Fibroblast of skin of right biceps (primary cell): ENCODE measurements at places on chromosomes 13 and 19.

DNA sequence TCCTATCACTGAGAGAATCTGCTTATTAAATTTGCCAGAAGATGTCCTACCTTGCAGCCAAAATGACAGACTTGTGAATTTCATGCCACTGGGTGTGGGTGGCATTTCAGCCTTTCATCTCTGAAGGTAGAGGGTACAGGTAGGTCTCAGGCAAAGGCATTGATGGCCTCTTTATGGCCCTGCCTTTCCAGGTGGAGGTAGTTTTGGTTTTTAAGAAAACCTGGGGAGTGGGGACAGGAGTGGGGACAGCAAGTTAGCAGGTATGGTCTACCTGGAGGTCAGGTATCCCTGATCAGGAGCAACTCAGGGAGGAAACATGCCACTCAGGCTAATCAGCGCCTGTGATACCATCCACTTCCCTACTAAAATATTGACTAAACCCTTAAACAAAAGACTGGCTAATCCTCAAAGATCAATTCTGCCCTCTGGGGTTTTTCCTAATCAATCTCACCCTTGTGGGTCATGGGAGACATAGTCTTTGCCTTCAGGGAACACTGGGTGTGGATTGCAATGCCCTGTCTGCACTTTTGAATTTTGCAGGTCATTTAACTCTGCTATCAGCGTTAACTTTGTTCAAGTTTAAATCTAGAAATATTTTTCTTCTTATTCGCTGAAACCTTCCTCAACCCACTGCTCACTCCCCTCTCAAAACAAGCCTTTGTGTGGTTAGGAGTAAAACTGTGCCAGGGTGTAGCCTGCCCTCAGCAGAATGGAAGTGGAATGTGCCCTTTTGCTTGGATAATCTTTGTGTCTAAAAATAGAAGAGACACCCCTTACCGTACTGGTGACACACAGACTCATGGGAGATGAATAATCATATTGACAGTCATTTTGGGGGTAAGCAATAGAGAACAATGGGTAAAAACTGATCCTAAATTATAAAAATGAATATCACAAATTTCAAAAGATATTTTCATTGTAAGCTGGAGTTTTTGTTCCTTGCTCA lies 233.7 kb downstream of the COG6 start:
- peak; percentile 49 for DNase-seq

- DNase-seq, result no peak
Observed at GRCh38 chr19:14442891-14443631, 10.0 kb downstream of the PKN1 start.

DNA sequence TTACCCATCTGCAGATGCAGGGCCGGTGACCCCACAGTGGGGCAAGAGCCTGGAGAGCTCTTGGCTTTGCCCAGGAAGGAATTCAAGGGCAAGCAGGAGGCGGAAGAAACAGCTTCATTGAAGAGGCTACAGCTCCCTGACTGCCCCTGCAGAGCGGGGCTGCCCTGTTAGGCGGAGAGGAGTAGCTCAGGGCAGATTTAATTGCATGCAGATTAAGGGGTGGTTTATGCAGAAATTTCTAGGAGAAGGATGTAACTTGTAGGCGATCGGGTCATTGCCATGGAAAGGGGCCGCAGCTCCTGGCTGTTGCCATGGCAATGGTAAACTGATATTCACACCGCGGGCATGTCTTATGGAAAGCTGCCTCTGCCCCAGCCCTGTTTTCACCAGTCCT lies 94.1 kb downstream of the ATP11A start:
- DNase-seq, result no peak

DNA sequence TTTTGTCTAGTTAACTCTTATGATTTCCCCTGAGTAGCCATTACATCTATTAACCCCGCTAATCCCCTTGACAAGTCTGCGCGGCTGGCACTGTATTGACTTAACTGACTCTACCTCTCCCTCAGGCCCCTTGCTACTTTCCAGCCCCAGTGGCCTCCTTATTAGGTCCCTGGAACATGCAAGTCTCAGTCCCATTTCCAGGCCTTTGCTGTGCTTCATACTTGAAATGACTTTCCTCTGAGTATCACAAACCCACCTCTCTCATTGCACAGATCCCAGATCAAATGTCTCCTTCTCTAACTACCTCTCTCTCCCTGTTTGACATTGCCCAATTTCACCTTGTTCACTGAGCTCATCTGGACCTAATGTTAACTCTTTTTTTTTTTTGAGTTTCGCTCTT lies 13.2 kb downstream of the SPACA6 start:
- no peak for DNase-seq

DNA sequence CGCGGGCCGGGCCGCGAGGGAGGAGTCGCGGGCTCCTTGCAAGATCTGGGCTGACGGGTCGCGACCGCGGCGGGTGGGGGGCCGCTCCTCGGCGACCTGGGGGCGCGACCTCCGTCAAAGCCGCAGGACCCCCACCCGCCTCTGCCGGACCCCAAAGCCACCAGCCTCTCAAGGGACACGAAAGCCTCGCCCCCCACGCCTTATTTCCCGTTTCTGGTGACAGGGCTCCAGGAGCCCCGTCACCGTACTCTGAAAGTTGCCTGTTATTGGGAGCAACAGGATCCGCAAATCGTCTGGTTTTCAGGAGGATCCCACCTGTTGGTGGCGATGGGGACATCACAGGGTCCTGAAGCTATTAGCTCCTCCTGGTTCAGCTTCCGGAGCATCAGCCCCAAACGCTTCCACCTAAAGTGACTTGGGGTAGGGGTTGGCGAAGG lies 530 bp downstream of the MAU2 start:
- DNase-seq, result no peak

DNA sequence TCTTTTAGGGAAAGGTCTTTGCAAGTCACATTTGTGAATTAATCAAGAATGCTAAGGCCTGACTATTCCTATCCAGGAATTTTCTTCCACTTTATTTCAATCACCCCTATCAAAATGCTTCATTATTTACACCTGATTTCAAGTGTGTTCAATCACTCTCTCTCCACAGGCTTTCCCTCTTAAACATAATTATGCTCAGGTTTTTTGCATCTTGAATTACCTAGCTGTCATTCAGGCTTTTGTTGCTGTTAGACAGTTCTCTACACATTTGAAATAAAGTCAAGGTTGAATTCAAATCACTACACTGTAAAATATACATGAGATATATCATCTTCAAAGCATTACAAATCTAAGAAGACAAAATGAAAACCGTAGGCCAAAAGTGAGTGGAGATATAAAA lies 941.3 kb upstream of the SLITRK1 start:
- no peak for DNase-seq

- DNase-seq, result peak; percentile 23
Observed at GRCh38 chr19:15702534-15702930, 25.3 kb upstream of the OR10H2 start.

GRCh38 chr19:6519289-6519688 lies 11.5 kb upstream of the TNFSF9 start:
- DNase-seq, result peak; percentile 82

GRCh38 chr19:31350693-31351055 lies 1.4 kb upstream of the TSHZ3 start:
- DNase-seq, result peak; percentile 69

DNA sequence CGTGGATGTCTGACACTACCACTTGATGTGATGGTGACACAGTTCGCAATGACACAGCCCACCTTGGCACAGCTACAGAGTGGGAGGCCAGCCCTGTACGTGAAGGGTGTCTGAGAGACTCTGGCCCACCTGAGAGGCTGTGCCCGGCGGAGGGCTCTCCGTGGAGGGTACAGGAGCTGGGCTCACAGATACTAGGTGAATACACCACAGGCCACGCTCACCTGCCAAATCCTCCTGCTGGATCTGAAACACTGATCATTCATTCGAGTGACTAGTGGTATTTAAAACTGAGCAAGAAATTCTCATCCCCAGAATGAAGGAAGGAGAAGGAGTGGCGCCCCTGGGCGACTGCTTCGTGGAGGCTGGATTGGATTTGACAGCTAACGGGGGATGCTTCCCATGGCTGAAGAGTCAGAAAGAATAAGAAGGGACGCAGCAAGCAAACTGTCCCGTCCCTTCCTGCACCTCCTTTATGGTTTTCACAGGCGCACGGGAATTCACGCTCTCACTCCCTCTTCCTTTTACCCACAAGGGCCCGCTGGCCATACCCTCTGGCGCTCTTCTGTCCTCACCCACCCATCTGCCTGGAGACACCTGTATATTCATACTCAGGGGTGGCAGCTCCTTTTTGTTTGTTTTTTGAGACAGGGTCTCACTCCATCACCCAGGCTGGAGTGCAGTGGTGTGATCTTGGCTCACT lies 25.0 kb downstream of the CEBPG start:
- no peak for DNase-seq

- DNase-seq, result no peak
Observed at GRCh38 chr19:3124630-3125029, 11.2 kb upstream of the GNA15 start.

GRCh38 chr13:79560954-79561353 lies 80.0 kb downstream of the NDFIP2 start:
- DNase-seq, result no peak

GRCh38 chr19:23762548-23762883 lies 3.8 kb upstream of the ZNF681 start:
- no peak for DNase-seq

DNA sequence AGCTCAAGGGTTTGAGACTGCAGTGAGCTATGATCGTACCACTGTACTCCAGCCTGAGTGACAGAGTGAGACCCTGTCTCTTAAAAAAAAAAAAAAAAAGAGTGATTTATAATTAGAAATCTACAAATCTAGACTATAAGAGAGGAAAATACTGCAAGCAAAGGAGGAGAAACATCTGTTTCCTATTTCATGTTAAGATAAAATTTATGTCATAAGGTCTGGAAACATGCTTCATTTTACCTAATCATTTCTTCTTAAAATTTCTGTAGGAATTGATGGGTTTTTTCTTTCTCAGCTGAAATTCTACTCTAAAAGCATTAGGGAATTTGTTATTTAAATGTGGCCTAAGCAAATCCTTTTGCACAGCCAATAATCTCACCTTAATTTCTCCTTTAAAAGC lies 53.2 kb downstream of the C13orf42 start:
- no peak for DNase-seq

GRCh38 chr13:50847501-50847900 lies 4.0 kb upstream of the DLEU7 start:
- no peak for DNase-seq

- DNase-seq, result no peak
Observed at GRCh38 chr13:44142540-44142867, 231.1 kb upstream of the SERP2 start.

DNA sequence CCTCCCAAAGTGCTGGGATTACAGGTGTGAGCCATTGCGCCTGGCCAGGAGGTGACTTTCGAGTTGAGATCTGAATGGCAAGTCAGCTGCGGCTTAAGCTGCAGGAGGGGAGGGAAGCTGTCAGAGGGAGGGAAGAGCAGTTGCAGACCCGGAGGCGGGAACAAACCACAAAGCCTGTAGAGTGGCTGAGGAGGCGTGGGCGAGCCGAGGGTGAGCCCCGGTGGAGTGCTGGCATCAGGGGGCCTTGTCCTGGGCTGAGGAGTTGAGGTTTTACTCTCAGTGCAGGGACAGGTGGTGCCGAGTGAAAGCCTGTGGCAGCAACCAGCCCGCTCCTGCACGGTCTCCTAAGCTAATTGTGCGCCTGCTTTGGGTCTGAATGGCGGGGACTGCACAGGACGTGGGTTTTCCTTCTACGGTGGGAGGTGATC lies 24.2 kb downstream of the PPP1R37 start:
- DNase-seq, result no peak

- DNase-seq, result no peak
Observed at GRCh38 chr19:28420811-28421550, 792.0 kb downstream of the UQCRFS1 start.

GRCh38 chr19:16025108-16026101 lies 50.9 kb upstream of the TPM4 start:
- peak; percentile 40 for DNase-seq

GRCh38 chr13:102620516-102620915 lies 23.7 kb downstream of the TPP2 start:
- DNase-seq, result no peak

DNA sequence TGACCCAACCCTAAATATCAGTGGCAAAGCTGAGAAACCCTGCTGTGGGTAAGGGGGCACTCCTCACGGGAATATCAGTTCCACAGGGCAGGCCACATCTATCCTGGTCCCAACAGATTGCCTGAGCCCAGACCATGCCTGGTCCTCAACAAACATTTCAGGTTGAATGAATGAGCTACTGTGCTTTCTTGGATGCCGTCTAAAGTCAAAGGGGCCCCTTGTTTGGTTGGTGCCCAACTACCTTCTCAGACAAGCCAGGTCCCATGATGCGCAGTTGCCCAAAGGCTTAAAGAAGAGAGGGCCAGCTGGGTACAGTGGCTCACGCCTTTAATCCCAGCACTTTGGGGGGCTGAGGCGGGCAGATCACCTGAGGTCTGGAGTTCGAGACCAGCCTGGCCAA lies 2.4 kb downstream of the DPP9 start:
- no peak for DNase-seq

- peak; percentile 73 for DNase-seq
Observed at GRCh38 chr13:29581666-29582065, 13.8 kb downstream of the SLC7A1 start.

- DNase-seq, result peak; percentile 66
Observed at GRCh38 chr19:3270902-3271301, 46.4 kb downstream of the CELF5 start.

GRCh38 chr13:49439609-49440008 lies 4.3 kb downstream of the CAB39L start:
- DNase-seq, result no peak

DNA sequence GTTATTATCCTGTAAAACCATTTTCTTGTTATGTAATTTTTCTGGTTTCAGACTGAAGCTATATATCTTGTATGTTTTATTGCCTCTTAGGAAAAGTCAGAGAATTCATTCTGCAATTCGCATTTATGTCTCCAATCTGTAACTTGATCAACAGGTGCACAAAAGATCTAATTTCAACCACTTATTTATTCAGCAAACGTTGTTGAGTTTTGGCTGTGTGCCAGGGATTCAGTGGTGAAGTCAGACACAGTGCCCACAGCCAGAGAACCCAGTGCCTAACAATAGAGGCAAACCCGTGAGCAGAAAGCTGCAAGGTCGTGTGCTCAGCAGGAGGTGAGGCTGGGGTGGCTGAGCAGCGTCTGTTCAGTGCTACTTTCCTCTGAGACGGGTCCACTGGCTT lies 119.5 kb upstream of the MCF2L start:
- peak; percentile 11 for DNase-seq

DNA sequence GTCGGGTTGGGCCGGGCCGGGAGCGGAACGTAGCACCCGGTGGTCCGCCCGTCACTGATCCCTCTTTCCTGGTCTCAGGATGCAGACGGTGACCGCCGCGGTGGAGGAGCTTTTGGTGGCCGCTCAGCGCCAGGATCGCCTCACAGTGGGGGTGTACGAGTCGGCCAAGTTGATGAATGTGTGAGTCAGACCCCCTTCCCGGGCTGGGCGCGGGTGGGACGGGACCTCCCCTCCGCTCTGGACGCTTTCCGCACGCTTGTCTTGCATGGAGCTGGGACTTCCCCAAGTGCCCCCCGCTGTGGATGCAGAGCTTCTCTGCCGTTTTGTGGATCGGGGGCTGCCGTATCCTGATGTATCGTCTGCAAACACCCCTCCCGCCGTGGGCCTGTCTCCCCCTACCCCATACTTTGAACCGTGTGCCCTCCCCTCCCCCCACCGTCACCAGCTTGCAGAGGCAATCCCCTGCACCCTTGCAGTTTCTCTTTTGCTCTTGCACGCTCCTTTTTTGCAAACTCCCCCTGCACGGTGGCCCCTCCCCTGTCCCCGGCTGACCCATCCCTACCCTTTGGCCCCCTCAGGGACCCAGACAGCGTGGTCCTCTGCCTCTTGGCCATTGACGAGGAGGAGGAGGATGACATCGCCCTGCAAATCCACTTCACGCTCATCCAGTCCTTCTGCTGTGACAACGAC lies 669 bp downstream of the GADD45B start:
- peak; percentile 86 for DNase-seq
